ENCODE measurements at places on chromosomes 6 and 20.
A peak's percentile ranks its signal among the peaks of the same experiment; 100 is the strongest.

DNA sequence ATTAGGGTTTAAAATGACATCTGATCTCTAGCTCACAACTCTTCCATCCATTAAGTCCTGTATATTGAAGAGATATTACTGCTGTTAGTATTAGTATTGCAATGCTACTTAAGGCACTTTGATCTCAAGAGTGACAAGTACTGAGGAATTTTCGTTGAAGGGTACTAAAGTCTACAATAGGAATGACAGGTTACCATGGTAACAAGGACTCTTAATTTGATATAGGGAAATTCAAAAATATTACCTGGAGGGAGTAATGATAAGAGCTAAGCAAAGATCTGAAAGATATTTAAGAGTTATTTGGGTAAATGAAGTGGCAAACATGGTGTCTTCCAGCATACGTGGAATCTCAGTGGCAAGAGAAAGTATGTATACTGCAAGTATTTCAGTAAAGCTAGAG is 518.0 kb upstream of the SLC35B3 start:
- DNase-seq = no peak

- DNase-seq = no peak
Measured at GRCh38 chr6:147651249-147652063, 143.0 kb downstream of the SAMD5 start.

DNA sequence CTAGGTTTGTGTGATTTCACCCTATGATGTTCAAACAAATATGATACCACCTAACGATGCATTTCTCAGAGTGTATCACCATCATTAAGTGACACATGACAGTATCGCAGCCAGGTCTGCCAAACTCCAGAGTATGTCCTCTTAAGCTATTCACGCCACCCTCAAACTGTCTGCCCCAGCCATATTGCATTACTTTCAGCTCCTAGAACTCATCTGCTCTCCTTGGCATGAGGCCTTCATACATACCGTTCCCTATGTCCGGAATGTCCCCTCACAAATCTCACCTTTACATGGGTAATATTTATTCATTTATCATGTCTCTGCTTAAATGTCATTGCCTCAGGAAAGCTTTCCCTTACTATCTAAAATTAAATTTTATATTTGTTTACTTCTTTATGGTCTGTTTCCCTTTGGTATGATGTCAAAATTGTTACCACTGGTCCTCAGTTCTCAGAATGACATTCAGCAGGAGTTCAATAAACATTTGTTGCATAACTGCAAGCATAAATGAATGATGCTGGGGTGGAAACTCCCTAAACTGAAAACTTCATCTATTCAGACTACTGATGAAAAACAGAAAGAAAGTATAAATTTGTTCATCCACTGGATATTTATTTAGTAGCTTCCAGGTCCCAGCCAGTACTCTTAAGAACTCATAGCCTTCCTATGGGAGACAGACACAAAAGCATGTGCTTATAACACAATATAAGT is 3.2 kb downstream of the SESN1 start:
- no peak for DNase-seq

- no peak for DNase-seq
Measured at GRCh38 chr6:124466949-124467348, 495.3 kb upstream of the RNF217 start.

GRCh38 chr6:37239526-37239925 is 18.0 kb upstream of the TBC1D22B start:
- no peak for DNase-seq

DNA sequence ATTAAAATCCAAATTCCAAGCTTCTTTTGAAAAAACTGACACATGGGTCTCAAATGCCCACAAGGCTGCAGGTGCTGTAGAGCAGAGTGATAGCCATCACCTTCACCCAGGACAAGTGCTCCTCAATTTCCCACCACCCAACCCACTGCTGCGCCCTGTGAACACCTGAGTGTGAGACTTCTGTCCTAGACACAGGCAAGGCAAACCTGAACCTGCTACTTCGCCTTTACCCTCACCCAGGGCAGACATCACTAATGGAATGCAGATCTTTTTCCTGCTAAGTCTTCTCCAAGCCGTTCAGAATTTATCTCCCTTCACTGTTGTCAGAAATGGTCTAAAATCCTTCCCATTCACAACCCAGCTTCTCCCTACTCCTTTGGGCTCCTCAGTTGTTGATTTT is 65.9 kb downstream of the PREX1 start:
- no peak for DNase-seq

- DNase-seq = no peak
Measured at GRCh38 chr20:40196846-40197436, 492.1 kb downstream of the MAFB start.

- DNase-seq = no peak
Measured at GRCh38 chr20:46559001-46559400, 8.5 kb upstream of the OCSTAMP start.

DNA sequence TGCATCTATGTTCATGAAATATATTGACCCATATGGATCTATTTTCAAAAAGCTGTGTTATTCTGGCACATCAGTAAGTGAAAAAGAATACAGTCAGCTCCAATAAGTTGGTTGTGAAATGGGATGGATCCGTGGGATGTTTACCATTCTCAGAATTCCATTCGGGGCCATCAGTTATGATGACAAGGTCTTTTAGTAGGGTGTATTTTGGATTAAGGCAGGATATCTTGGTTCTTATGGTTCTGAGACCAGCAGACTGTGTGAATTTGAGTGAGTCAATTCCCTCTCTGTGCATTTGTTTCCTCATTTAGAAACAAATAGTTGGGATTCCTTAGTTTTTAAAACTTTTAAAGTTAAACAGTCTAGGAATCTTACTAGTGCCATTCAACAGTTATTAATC is 287.4 kb downstream of the CD109 start:
- no peak for DNase-seq

- DNase-seq = no peak
Measured at GRCh38 chr6:41420186-41420585, 84.8 kb downstream of the NCR2 start.

- DNase-seq = no peak
Measured at GRCh38 chr20:40802886-40803285, 113.8 kb upstream of the MAFB start.

- DNase-seq = no peak
Measured at GRCh38 chr6:104640761-104641160, 219.0 kb downstream of the HACE1 start.

- no peak for DNase-seq
Measured at GRCh38 chr6:14804785-14805210, 441.1 kb upstream of the JARID2 start.

GRCh38 chr6:145138469-145139139 is 596.7 kb downstream of the EPM2A start:
- no peak for DNase-seq

GRCh38 chr6:108167449-108168089 is 1.7 kb downstream of the NR2E1 start:
- no peak for DNase-seq

- no peak for DNase-seq
Measured at GRCh38 chr6:142914369-142914768, 30.6 kb downstream of the HIVEP2 start.

DNA sequence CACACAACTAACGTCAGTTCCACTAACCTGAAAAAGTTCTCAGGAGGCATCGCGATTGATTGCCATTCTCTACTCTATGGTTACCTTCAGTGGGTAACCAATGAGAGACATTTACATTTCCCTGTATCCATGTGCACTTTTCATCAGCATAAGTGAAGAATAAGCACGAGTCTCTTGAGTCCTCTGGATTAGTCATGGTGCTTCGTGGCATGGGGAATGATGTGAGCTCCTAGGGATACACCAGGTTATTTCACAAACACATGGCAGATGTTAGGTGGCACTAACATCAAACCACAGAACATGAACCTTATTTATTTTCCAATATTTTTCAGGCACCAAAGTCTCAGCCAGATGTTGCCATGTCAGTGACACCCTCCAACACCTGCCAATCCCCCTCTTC is 64.0 kb downstream of the FYN start:
- no peak for DNase-seq

DNA sequence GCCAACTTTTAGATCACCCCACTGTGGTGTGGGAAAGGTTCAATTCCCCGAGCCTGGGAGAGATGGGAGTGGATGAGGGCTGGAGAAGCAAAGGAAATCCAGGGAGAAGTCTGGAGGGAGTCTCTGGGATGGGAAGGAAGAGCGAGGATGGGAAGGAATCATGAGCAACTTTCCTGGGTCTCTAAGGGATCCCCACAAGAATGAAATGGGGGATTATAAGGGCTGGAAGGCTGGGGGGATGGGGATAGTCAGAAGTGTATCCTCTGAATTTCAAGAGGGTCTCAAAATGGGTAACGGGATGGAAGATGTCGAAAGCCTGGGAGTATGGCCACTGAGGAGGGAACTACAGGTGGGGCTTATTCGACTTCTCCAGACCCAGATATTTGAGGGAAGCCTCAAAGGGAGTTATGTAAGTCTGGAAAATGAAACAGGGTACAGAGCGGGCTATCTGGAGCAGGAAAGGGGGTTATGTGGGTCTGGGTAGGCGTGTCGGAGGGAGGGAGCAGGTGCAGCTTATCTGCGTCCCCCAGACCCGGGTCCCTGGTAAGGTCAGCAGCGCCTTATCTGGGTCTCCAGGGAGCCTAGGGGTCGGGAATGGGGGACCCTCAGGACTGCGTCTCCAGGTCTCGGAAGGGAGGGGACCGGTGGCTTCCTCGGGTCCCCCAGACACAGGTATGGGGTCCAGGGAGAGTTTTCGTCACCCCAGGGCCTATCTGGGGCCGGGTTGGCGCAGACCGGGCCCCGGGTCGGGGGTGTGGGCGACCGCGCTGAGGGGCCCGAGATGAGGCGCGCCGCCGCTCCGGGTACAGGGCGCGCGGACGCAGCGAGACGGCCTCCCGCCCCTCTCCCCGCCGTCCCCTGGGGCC is 550 bp downstream of the PLAGL2 start:
- no peak for DNase-seq

- DNase-seq = no peak
Measured at GRCh38 chr20:47038566-47039560, 144.2 kb downstream of the EYA2 start.

GRCh38 chr6:5566718-5567117 is 305.4 kb downstream of the FARS2 start:
- no peak for DNase-seq

GRCh38 chr6:169908403-169908933 is 157.0 kb downstream of the ERMARD start:
- no peak for DNase-seq

DNA sequence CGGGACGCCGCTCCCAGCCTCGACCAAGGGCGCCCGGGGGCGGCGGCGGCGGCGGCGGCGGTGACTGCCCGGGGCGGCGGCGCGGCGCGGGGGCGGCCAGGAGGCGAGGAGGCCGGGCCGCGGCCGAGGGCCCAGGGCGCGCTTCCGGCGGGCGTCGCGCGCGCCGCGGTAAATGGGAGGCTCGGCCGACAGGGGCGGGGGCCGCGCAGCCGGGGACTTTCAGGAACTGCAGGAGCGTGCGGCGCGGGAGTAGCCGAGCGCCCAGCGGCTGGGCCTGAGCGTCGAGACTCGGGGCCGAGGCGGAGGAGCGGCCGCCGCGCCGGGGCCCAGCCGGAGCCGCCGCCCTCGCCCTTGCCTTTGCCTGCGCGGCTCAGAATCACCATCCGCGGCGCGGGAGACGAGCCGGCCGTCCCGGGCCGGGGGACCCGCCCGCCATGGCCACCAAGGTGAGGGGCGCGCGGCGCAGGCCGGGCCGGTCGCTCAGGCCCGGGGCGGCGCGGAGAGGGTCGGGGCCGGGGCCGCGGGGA is at the start of gene SNX9:
TSS of gene SNX9 (plus strand) at position 246 of the 527 bp plus-strand sequence. CDS start at position 435, 189 bp downstream.
- DNase-seq = peak; percentile 59

DNA sequence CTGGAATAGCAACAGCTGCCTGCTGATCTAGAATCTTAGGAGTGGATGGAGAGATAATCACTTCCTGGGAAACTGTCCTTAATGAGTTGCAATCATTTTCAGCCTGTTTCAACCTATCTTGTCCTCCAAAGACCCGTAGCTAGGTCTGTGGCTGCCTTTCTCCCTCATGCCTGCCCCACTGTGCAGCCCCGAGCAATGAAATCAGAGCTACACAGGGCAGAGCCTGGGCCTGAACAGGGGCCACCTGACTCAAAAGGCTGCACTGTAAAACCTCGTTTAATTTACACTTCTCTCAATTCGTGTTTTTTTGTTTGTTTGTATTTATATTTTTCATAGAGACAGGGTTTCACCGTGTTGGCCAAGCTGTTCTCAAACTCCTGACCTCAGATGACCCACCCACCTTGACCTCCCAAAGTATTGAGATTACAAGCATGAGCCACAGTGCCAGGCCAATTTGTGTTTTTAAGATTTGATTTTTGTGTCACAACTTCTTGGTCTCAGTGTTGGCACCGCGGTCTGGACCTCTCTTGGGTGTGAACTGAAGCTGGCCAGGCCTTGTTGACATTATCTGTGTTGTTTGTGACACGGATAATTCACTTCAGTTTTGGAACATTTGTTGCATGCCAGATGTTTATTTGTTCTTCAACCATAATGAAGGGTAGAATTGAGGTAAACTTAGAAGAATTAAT is 21.5 kb downstream of the GGTLC1 start:
- DNase-seq = no peak

DNA sequence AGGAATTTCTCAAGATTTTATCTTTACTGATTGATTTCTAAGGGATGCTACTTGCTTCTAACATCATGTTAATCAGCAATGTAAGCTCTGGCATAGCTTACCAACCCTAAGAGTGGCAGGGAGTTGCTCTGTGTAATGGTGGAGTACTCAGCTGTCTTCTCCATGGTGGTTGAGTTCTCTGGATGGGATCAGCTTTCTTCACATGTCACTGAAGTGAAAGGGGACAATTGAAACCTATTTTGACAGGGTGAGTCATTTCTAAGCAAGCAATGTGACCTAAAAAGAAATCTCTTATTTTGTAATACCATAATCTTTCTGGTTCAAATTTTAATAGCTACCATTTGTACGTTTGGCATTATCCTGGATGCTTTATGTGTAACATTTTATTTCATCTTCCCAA is 430.4 kb downstream of the GJA1 start:
- no peak for DNase-seq

DNA sequence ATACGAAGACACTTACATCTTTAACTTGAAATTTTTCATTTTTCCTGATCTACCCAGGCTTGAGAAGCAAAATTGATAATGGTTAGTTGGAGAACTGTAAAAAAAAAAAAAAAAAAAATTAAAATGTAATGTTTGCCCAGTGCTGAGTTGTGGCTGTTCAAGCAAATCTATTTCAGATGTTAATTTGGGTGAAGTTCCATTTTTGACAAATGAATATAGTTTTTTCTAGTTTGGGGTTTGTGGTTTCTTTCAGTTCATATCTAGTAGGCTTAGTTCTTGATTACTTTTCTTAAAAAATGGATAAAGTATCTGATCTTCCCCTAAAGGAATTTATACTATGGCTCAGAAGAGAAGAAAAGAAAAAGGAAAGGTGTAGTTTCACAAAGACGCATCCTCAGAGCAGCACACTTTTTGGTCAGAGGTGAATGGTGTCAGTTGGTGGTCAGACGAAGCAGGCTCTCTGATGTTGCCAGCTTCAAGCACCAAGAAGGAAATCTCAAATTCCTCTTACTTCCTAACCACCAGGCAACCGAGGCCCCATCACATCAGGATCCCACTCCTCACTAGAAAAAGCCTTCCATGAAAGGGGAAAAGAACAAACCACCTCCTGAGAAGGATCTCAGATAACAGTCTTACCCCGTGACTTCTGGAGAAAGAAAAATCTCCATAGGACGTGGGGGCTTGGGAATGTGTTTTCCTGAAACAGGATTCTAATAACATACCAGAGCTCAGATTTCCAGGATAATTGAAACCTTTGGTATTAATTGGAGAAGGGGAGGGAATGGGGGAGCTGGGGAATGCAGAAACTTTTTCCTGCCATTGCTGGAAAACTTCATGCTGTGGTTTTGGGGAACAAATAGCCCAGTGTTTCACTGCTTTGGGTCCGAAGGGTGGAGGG is 396.2 kb downstream of the CD83 start:
- DNase-seq = no peak

- DNase-seq = no peak
Measured at GRCh38 chr20:6940048-6940447, 172.6 kb downstream of the BMP2 start.
